Activated CD4-positive, alpha-beta T cell treated with anti-CD3 and anti-CD28 coated beads for 36 hours (primary cell): ENCODE measurements at places on chromosomes 5 and 9.

- H3K4me3 ChIP-seq, result no peak overlapping the region
- H3K27me3 ChIP-seq, result no peaks in the 10 kb centered on the region
- H3K27ac ChIP-seq, result no peak overlapping the region
- H3K4me1 ChIP-seq, result no peaks in the 10 kb centered on the region
- no peak for DNase-seq
- no peaks in the 10 kb centered on the region for H3K36me3 ChIP-seq
These were observed 24.4 kb upstream of the TRIO start for GRCh38 chr5:14118551-14119320.

DNA sequence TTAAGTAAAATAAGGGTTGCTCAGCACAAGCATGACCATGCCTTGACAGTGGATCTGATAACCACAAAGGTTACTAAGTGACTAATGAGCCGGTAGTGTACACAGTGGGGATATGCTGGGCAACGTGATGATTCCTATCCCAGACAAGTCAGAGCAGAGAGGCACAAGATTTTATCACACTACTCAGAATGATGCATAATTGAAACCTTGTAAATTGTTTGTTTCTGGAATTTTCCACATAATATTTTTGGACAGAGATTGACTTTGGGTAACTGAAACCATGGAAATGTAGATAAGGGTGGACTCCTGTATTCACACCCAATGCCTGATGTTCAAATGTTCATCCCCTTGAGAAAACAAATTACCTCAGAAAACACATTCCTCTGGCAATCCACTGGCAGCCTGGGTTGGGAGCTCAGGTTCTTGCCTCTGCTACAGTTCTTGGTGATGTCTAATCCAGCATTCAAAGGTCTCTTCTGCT, 16.2 kb upstream of the ERAP1 start:
- H3K36me3 ChIP-seq, result no peaks in the 10 kb centered on the region
- peaks cover 36% of the 10 kb centered on the region for H3K4me1 ChIP-seq
- H3K27me3 ChIP-seq, result no peaks in the 10 kb centered on the region
- no peak for DNase-seq
- H3K4me3 ChIP-seq, result no peak overlapping the region
- no peak overlapping the region for H3K27ac ChIP-seq

DNA sequence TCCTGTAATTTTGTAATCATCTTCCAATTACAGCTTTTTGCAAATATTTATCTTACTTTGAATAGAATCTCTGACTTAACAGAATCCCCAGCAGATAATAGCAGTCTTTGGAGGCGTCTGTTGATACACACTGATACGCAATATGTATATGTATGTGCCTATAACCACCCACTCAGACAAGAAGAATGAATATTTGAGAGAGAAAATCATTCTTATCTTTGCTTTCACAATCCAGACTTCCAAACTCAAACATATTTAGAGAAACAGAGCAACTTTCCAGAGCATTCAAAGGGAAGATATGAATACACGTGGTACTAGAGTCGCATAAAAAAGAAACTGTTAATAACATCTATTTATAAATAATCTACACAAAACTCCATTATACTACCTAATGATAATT, 6.1 kb downstream of the RORB start:
- DNase-seq, result no peak
- no peaks in the 10 kb centered on the region for H3K36me3 ChIP-seq
- peaks cover 10% of the 10 kb centered on the region for H3K4me1 ChIP-seq

DNA sequence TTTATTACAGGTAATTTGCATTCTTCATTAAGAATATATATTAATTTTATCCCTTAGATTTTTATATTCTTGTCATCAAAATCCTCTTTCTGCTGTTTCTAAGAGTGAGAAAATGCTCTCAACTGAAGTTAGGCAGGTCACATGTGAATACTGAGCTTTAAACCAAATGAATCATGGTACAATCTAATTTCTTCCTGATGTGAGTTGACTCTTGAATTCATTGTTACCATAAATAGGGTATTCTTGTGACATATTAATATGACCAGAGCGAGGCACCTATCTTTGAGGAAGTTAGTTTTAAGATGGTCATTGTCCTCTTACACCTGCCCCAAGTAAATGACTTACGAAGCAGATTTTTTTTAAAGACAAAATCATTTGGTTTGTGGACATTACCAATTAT, 17.4 kb downstream of the C9orf85 start:
- peaks cover 8% of the 10 kb centered on the region for H3K36me3 ChIP-seq
- H3K27me3 ChIP-seq, result no peaks in the 10 kb centered on the region
- H3K27ac ChIP-seq, result no peak overlapping the region
- no peak overlapping the region for H3K4me3 ChIP-seq
- DNase-seq, result no peak
- no peaks in the 10 kb centered on the region for H3K4me1 ChIP-seq

DNA sequence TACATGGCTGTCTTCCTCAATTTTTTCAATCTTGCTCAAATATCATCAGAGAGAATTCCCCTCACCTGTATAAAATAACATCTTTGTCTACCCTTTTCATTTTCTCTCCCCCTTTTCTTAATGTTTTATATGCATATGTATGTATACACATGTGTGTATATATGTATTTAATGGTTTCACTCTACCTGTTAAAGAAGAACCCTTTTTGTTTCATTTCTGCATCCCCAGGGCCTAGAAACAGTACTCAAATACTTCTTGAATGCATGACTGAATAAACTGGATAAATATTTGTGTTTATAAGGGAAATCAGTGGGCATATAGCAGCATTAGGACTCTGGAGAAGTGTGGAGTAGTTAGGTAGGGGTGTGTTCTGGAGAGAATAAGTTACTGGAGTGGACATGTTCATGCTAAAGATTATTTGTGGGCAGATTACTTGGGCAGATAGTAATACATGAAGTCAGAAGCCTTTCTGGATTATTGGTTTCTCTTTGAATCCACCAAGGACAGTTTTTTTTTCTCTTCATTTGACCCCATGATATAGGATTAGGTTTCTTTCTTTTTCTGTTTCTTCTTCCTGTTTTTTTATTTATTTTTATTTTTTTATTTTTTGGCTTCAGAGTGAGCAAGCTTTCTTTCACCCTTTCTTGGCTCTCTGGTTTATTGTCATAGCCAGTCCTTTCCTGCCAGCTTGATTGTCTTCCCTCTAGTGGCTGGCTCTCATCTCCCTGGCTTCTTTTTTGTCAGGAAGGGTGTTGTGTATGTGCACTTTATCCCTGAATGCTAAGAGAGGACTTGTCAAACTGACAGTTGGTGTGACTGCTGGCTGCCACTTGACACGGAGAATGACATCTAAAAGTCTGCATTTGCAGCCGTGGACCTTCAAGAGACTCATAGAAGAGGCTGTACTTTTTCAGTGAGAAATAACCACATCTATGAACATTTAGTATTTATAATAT, 89.3 kb downstream of the ZCCHC7 start:
- H3K4me1 ChIP-seq, result peaks cover 36% of the 10 kb centered on the region
- no peaks in the 10 kb centered on the region for H3K27me3 ChIP-seq

DNA sequence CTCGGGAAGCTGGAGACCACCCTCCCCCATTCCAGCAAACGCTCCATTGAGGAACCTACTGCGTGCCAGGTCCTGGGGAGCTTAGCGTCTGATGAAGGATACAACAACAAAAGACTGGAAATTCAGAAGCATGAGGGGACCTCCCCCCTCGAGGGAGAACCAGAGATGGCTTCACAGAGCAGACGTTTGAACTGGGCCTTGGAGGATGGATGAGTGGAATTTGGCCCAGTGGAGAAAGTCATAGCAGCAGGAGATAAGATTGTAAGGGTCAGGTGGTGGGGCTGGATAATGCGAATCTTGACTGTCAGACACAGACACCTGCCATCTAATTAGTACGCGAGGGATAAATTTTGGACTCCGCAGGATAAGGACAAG, 1.2 kb upstream of the SLC25A51 start:
- H3K4me1 ChIP-seq, result peaks cover 11% of the 10 kb centered on the region
- no peaks in the 10 kb centered on the region for H3K27me3 ChIP-seq
- H3K27ac ChIP-seq, result no peak overlapping the region

DNA sequence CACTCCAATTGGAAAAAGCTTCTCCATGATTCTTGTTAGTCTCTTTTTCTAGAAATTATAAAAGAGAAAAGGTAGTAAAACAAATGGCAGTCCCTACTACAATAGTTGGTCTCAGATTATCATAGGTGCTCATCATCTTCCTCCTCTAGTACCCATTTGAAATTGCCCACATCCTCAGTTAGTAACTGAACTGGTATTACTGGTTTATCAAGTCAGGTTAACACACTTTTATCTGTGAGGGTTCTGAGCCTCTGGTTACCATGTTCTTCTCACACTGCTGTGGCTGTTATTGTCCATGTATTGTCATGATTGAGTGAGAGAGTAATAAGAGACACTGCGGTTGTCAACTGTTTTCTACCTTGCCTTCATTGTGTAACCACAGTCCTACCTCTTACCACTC, 901.7 kb downstream of the TLE1 start:
- H3K4me3 ChIP-seq, result no peak overlapping the region
- DNase-seq, result no peak
- H3K36me3 ChIP-seq, result no peaks in the 10 kb centered on the region
- H3K4me1 ChIP-seq, result no peaks in the 10 kb centered on the region

- H3K4me1 ChIP-seq, result peaks cover 24% of the 10 kb centered on the region
- H3K27ac ChIP-seq, result no peak overlapping the region
- no peak for DNase-seq
- H3K27me3 ChIP-seq, result peaks cover 3% of the 10 kb centered on the region
These were observed 370.4 kb downstream of the GLIS3 start for GRCh38 chr9:3929345-3930047.

DNA sequence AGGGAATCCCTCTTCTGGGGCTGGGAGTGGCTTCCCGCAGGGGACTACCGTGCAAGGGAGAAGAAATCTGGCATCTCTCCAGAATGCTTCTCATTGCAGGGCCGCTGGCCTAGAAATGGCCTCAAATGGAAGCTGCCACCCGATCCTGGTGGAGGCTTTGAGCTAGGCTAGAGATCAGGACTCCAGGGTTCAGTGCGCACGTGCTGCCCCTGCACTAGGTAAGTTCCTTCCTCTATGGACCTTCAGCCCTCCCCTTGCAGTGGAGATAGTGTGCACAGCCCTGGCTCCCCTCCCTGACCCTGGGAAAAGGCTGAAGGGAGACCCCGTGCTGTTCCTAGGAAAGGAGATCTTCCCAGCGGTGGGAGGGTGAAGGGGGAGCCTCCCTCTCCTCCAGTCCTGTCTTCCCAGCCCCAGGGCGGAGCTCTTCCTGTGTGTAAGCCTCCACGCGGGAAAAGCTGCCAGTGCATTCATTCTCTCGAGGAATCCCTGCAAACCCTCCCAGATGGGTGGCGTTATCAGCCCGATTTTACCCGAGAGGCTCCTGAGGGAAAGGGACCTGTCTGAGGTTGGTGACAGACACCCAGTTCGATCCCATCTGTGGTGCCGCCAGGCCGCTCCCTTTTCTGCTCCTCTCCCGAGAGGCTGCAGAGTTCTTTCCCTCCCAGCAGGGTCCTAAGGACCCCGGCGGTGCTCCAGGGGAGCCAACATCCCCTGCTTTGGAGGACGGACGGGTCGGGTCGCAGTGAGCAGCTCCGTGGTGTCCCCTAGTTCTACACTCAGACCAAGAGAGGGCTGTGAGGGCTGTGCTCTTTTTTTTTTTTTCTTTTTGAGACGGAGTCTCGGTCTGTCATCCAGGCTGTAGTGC, 1.4 kb upstream of the CERCAM start:
- DNase-seq, result peak; percentile 21
- H3K4me3 ChIP-seq, result peak overlapping the region; percentile 59
- no peaks in the 10 kb centered on the region for H3K36me3 ChIP-seq
- H3K27me3 ChIP-seq, result peaks cover 34% of the 10 kb centered on the region

DNA sequence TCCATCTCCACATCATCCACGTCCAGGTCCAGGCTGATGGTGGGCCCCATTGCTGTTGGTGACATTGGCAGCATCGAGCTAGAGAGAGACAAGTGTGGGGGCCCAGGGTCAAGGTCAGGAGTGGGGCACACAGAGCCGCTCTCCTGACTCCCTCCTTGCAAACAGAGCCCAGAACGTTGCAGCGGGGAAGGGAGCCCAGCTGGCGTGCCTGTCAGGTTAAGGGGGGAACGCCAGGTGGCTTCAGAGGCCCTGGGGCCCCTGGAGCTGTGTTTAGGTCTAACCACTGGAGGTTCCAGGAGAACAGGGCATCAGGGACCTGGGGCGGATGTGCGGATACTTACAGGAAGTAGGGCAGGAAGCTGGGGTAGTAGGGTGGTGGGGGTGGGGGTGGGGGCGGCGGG, 7.5 kb downstream of the RNF44 start:
- no peak overlapping the region for H3K4me3 ChIP-seq
- H3K27me3 ChIP-seq, result no peaks in the 10 kb centered on the region
- H3K27ac ChIP-seq, result peak overlapping the region; percentile 77
- peaks cover 38% of the 10 kb centered on the region for H3K4me1 ChIP-seq

DNA sequence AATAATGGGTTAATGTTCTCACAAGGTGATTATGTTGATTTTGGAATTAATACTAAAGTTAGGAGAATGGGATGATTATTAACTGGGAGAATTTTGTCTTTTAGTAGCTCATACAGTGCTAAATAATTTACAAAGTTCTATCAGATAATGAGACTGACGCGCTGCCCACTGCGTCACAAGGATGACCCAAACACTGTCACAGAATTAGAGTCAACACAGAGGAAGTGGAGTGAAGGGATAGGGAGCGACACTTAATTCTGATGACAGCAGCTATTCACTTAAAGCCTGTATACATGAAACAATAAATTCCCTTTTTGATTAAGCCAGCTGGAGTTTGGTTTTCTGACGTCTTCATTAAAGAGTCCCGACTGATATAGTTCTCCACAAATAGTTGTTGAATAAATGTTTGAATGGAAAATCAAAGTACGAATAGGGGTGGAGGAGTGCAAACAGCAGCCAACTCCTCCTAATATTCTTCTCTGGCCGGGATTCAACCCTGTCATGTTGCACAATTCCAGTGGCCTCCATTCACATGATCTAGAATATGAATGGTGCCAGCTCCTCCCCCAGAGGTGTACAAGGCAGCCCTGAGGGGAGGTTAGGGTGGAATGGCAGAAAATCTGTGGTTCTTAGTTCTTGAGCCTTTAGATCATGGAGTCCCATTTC, 140.3 kb downstream of the PCSK1 start:
- H3K4me3 ChIP-seq, result no peak overlapping the region
- H3K27me3 ChIP-seq, result peaks cover 14% of the 10 kb centered on the region
- no peak for DNase-seq
- H3K36me3 ChIP-seq, result peaks cover 4% of the 10 kb centered on the region

DNA sequence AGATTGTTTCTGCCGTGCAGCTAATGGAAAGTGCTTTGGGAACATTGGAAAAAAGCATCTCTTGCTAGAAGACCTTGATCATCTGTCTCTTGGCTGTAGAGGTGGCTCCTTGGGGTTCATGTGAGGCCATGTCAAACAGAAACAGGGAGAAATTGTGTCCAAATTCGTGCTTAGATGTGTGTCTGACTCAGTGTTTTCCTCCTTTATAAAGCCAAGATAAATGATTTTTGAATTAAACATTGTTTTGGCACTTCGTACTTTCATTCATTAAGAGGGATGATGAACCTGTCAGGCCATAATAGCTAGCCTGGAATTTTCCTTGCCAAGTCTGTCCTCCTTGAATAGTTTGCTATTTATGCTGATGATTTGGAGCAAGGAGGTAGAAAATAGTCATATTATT, 143.8 kb downstream of the FBXL7 start:
- H3K27me3 ChIP-seq, result peaks cover 4% of the 10 kb centered on the region
- no peak overlapping the region for H3K4me3 ChIP-seq
- H3K4me1 ChIP-seq, result no peaks in the 10 kb centered on the region
- H3K27ac ChIP-seq, result no peak overlapping the region

GRCh38 chr9:1916095-1916494, 99.1 kb upstream of the SMARCA2 start:
- no peaks in the 10 kb centered on the region for H3K4me1 ChIP-seq
- no peak overlapping the region for H3K4me3 ChIP-seq
- H3K36me3 ChIP-seq, result no peaks in the 10 kb centered on the region
- no peak overlapping the region for H3K27ac ChIP-seq

GRCh38 chr5:172543484-172544298, 89.4 kb upstream of the SH3PXD2B start:
- no peak for DNase-seq
- H3K27ac ChIP-seq, result no peak overlapping the region
- H3K4me1 ChIP-seq, result no peaks in the 10 kb centered on the region
